ENCODE measurements at places on chromosomes 7 and 10. TPM values are rescaled to one million over a fixed set of nuclear protein-coding genes. Genes with fewer than 3 reads are reported as not detected.
A peak's percentile ranks its signal among the peaks of the same experiment; 100 is the strongest.

The ADRB1 gene
- not detected for total RNA-seq

The TMEM176A gene
- not detected for total RNA-seq

GRCh38 chr7:14385074-14385473, 395.6 kb upstream of the ETV1 start:
- no peaks in the 10 kb centered on the region for H3K27me3 ChIP-seq
- H3K4me3 ChIP-seq, result no peak overlapping the region
- no peak overlapping the region for H3K27ac ChIP-seq
- H3K36me3 ChIP-seq, result no peaks in the 10 kb centered on the region

DNA sequence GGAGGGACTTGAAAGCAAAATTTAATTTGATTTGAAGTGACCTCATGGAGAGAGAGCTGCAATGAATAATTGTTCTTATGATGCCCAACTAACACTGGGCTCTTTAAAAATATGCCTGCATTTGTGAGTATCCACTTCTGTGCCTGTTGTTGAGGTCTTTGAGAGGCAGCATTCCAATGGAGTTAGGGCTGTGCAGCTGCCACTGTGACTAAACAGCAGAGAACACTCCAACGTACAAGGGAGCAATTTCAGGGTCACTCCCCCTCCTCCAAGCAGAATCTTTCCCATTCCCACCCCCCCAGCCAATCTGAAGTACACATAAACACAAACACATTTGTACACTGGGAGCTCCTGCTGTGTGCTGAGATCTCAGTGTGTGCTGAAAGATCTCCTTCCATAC, 28.0 kb upstream of the GSAP start:
- no peaks in the 10 kb centered on the region for H3K36me3 ChIP-seq
- H3K27ac ChIP-seq, result no peak overlapping the region
- peaks cover 11% of the 10 kb centered on the region for H3K4me1 ChIP-seq

GRCh38 chr10:72638586-72639440, 12.9 kb upstream of the MICU1 start:
- no peaks in the 10 kb centered on the region for H3K36me3 ChIP-seq
- no peaks in the 10 kb centered on the region for H3K27me3 ChIP-seq
- no peak for DNase-seq
- no peak overlapping the region for H3K4me3 ChIP-seq

GRCh38 chr7:90178679-90179278, 24.5 kb downstream of the STEAP1 start:
- DNase-seq, result peak; percentile 63
- peak overlapping the region; percentile 94 for H3K27ac ChIP-seq

GRCh38 chr7:127382301-127383085, 10.0 kb downstream of the ZNF800 start:
- no peak overlapping the region for H3K27ac ChIP-seq
- H3K4me1 ChIP-seq, result peaks cover 64% of the 10 kb centered on the region
- peaks cover 34% of the 10 kb centered on the region for H3K36me3 ChIP-seq
- no peak for DNase-seq
- no peaks in the 10 kb centered on the region for H3K27me3 ChIP-seq
- no peak overlapping the region for H3K4me3 ChIP-seq

The MKI67 gene
- 273 TPM for total RNA-seq

The HSPA12A gene
- not detected for total RNA-seq

The MAD1L1 gene
- total RNA-seq, result 40.2 TPM

The GRID2IP gene
- 0.10 TPM for total RNA-seq

DNA sequence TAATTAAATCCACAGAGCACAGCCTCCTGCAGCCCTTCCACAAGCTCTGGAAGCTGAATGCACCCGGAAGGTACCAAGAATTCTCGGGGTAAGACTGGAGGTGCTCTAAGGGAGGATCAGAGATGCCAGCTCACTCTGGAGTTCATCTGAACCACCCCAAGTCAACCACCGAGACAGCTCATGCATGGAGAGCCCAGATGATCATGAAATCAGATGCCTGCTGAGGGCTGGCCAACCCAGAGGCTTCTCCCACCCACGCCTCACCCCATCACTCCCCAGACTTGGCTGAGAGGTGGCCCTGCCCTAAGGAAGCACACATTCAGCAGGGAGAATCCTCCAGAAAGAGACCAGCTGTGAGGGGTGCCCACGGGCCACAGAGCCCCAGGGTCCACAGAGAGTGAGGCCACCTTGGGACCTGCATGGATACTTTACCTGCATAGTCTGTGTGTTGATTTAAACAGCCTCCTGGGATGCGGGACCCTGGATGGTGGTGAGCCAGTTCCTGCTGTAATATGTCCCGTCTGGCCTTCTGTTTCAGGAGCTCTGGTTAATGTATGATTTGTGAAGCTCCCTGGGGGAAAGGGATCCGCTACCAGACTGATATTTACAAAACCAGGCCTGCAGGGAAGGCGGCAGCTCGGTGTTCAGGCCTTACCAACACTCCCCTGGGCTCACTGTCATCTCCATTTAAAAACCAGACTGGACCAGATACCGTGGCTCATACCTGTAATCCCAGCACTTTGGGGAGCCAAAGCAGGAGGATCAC, 64.9 kb downstream of the INSIG1 start:
- H3K27me3 ChIP-seq, result peaks cover 27% of the 10 kb centered on the region
- no peak overlapping the region for H3K4me3 ChIP-seq
- H3K4me1 ChIP-seq, result no peaks in the 10 kb centered on the region
- no peak overlapping the region for H3K27ac ChIP-seq

- peaks cover 35% of the 10 kb centered on the region for H3K4me1 ChIP-seq
- H3K27ac ChIP-seq, result peak overlapping the region; percentile 87
- H3K4me3 ChIP-seq, result peak overlapping the region; percentile 6
- H3K36me3 ChIP-seq, result peaks cover 45% of the 10 kb centered on the region
These were observed 25.6 kb downstream of the IRF5 start for GRCh38 chr7:128963327-128963757.

DNA sequence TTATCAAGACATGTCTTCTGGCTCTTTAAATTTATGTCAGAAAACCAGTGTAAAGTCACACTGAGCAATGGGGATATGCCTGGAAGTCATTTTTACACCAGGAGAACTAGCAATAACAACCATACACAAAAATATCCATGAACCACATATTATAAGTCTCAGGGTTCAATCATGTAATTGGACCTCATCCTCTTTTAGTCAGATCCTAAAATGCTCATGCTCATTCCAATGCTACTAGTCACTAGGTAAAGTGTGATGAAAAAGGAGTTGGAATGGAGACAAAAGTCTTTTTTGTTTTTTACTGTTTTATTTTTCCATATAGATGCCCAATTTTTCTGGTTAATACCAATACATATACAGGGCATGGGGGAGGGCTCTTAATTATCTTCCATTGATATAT, 306.1 kb downstream of the DGKB start:
- no peaks in the 10 kb centered on the region for H3K4me1 ChIP-seq
- H3K27ac ChIP-seq, result no peak overlapping the region
- H3K27me3 ChIP-seq, result no peaks in the 10 kb centered on the region

The VSTM2A gene
- total RNA-seq, result not detected

The GOLGA7B gene
- 0.25 TPM for total RNA-seq

- H3K27me3 ChIP-seq, result peaks cover 11% of the 10 kb centered on the region
- H3K4me1 ChIP-seq, result peaks cover 7% of the 10 kb centered on the region
- H3K4me3 ChIP-seq, result no peak overlapping the region
- H3K27ac ChIP-seq, result no peak overlapping the region
- no peaks in the 10 kb centered on the region for H3K36me3 ChIP-seq
These were observed 87.4 kb downstream of the CHN2 start for GRCh38 chr7:29281782-29282541.

DNA sequence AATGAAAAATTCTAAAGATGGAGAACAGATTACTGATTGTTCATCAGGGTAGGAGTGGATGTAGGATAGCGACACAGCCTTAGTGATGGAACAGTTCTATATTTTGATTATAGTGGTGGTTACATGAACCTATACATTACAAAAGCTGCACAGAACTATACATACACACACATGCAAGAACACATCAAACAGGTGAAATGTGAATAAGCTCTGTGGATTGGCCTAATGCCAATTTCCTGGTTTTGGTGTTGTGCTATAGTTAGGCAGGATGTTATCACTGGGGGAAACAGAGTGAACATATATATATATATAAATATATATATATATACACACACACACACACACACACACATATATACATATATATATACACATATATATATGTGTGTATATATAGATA, 76.4 kb upstream of the PIK3CG start:
- H3K36me3 ChIP-seq, result no peaks in the 10 kb centered on the region
- H3K4me1 ChIP-seq, result no peaks in the 10 kb centered on the region
- no peak for DNase-seq
- H3K27ac ChIP-seq, result no peak overlapping the region
- no peak overlapping the region for H3K4me3 ChIP-seq

The SLC26A5 gene
- not detected for total RNA-seq

The CH25H gene
- total RNA-seq, result 0.22 TPM

DNA sequence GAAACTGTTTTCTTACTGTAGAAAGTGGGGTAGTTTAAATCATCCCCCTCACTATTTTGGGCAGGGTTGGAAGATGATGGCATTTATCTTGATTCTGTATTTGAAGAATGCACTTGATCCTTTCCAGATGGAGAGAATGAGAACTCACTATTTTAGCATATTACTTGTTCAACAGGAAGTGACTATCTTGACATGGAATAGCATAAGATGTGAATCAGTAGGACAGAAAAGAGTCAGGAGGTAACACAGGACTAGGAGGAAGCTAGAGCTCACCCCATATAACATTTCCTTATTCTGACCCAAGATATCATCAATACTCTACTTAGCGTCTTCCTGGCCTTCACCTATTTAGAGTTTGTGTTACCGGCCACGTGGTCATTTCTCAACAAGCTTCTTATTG, 400.2 kb downstream of the PHTF2 start:
- DNase-seq, result no peak
- H3K27ac ChIP-seq, result no peak overlapping the region
- no peaks in the 10 kb centered on the region for H3K36me3 ChIP-seq
- no peaks in the 10 kb centered on the region for H3K27me3 ChIP-seq
- no peak overlapping the region for H3K4me3 ChIP-seq
- H3K4me1 ChIP-seq, result no peaks in the 10 kb centered on the region

GRCh38 chr7:130975731-130976130, 241.7 kb upstream of the KLF14 start:
- H3K36me3 ChIP-seq, result peaks cover 37% of the 10 kb centered on the region
- H3K4me3 ChIP-seq, result no peak overlapping the region
- H3K27me3 ChIP-seq, result no peaks in the 10 kb centered on the region
- H3K4me1 ChIP-seq, result peaks cover 77% of the 10 kb centered on the region
- no peak for DNase-seq
- H3K27ac ChIP-seq, result peak overlapping the region; percentile 94

The STEAP2 gene
- total RNA-seq, result not detected

DNA sequence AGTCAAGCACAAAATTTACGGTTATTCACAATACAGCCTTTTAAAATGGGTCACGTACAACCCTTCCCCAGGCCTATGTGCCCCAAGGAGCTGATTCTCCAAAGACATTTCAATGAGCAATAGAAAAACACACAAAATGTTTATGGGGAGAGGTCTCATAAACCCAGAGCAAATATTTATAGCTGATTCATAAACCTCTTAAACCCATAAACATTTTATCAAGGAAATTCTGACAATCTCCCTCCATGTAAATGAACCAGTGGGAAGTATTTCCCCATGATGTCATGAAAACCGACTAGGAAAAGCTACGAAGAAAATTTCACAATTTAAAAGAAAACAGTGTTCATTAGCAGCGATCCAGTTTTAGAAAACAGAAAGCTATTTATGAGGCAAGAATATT, 36.0 kb downstream of the SFMBT2 start:
- no peak for DNase-seq
- H3K4me1 ChIP-seq, result peaks cover 19% of the 10 kb centered on the region
- no peak overlapping the region for H3K4me3 ChIP-seq
- peaks cover 47% of the 10 kb centered on the region for H3K36me3 ChIP-seq
- H3K27ac ChIP-seq, result no peak overlapping the region

DNA sequence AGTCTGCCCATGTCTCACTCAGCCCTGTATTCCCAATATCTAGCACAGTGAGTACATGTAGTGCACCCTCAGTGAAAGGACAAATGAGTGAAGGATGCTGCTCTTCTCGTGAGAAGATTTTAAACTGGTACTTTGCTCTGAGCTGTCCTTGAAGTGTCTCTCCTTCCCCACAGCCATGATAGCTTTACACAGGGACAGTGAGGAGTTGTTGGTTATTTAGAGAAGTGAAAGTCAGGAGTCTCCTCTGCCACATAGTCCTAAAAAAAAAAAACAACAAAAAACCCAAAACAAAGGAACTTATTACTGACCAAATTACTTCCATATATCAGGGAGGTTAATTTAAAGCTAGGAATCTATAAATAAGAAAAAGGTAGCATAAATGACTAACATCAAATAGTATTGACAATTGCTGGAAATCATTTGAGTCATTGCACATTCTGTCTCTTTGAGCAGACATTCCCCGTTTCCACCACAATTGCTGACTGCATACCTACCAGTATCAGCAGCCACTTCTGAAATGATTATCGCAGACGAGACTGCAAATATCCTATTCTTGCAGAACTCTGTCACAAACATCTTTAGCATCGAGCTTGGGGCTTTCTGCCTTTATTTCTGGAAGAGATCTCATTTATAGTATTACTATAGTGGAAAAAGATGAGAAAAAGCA, 202.1 kb downstream of the PTEN start:
- peaks cover 62% of the 10 kb centered on the region for H3K4me1 ChIP-seq
- no peak overlapping the region for H3K27ac ChIP-seq
- H3K36me3 ChIP-seq, result no peaks in the 10 kb centered on the region
- peak; percentile 75 for DNase-seq
- peaks cover 11% of the 10 kb centered on the region for H3K27me3 ChIP-seq
- no peak overlapping the region for H3K4me3 ChIP-seq

DNA sequence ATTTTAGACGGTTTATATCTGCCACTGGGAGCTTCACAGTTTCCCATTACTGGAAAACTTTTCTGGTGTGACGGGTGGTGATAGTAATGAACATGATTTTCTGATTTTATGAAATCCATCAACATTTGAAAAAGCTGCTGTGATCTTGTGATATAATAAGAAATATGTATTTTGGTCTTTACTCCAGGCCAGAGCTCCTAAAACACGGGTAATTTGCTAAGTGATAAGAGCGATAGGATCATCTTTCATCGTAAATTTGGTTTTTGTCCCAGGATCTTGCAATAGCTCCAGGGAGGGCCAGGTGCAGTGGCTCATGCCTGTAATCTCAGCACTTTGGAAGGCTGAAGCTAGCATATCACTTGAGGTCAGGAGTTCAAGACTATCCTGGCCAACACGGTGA, 10.8 kb upstream of the RNF216 start:
- no peak for DNase-seq
- no peak overlapping the region for H3K27ac ChIP-seq
- no peaks in the 10 kb centered on the region for H3K4me1 ChIP-seq
- H3K27me3 ChIP-seq, result no peaks in the 10 kb centered on the region
- H3K36me3 ChIP-seq, result no peaks in the 10 kb centered on the region
- no peak overlapping the region for H3K4me3 ChIP-seq

The ZNF518A gene
- 10.7 TPM for total RNA-seq

GRCh38 chr7:45188736-45189135, 31.1 kb downstream of the RAMP3 start:
- no peak overlapping the region for H3K4me3 ChIP-seq
- no peaks in the 10 kb centered on the region for H3K4me1 ChIP-seq
- H3K27ac ChIP-seq, result no peak overlapping the region
- no peaks in the 10 kb centered on the region for H3K27me3 ChIP-seq
- DNase-seq, result no peak

GRCh38 chr10:46050941-46051623, 5.0 kb upstream of the MSMB start:
- H3K27me3 ChIP-seq, result no peaks in the 10 kb centered on the region

The DGKI gene
- 2.7 TPM for total RNA-seq

- H3K36me3 ChIP-seq, result peaks cover 2% of the 10 kb centered on the region
- no peak for DNase-seq
- peaks cover 13% of the 10 kb centered on the region for H3K4me1 ChIP-seq
- no peak overlapping the region for H3K27ac ChIP-seq
These were observed 2.1 kb upstream of the TMEM120A start for GRCh38 chr7:75996476-75996875.

The GNAT3 gene
- not detected for total RNA-seq

- no peaks in the 10 kb centered on the region for H3K27me3 ChIP-seq
- no peak overlapping the region for H3K4me3 ChIP-seq
- DNase-seq, result no peak
- H3K27ac ChIP-seq, result no peak overlapping the region
These were observed 49.5 kb upstream of the PITRM1 start for GRCh38 chr10:3222068-3222467.

The WDR86 gene
- total RNA-seq, result not detected

The CAMK2B gene
- total RNA-seq, result 0.38 TPM

Data from activated naive CD4-positive, alpha-beta T cell treated with anti-CD3 and anti-CD28 coated beads for 36 hours (primary cell).